Colonic mucosa (tissue), 4 donors: ENCODE measurements at places on chromosomes 12 and 14. TPM values are rescaled to one million over a fixed set of nuclear protein-coding genes. Genes with fewer than 3 reads are reported as not detected.
A peak's percentile ranks its signal among the peaks of the same experiment; 100 is the strongest.

GRCh38 chr12:52581066-52581465 lies 7.4 kb upstream of the KRT74 start:
- DNase-seq = no peak

DNA sequence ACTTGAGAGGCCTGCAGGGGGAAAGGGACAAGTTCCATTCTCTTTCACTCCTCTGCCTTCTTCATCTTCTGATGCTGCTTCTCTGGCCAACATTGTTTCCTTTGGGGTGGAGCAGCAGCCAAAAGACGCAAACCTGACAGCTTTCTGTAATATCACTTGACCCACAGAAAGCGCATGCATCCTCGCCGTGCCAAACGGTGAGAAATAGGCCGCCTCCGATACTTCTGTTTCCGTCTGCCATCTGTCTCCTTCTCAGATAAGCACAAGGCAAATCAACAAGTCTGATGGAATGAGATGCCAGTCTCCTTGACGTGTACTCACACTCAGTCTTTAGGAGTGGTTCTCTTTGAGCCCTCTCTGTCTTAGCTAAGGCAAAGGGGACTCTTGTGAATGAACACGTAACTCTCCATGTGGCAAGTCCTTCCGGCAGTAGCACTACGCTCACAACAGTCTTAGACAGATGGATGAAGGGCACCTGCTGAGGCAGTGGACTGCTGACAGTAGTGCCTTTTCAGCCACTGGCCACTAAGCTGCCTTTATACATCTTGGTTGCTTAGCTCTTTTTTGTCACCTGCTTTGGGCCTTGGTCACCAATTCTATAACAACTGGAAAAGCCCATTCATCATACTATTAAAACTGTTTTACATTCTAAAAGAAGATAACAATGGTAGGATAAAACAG lies 214.1 kb downstream of the FBXL14 start:
- DNase-seq = no peak

Gene VRTN
- 0.30 TPM for total RNA-seq

GRCh38 chr12:62625228-62625627 lies 158.6 kb downstream of the MON2 start:
- DNase-seq = no peak

Gene KLRG1
- total RNA-seq = 0.54 TPM

DNA sequence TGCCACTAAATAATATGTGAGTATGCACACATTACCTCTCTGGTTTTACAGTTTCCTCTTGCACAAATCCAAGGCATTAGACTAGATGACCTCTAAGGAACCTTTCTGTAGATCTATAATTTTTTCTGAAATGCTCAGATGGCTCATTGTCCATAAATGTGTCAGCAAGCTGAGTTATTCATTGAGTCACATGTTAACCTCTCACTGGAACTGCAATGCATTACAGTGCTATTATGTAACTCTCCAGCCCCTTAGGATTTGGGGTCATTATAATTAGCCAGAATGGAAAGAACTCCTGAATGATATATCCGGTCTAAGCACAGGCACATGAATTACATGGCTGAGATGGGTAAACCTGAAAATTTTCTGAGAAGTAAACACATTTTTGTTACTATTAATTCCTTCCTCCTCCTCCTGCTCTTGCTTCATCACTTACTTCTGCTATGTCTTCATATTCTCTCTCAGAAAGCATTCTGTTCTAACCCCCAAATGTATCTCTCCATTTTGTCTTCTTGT lies 20.3 kb upstream of the DRAM1 start:
- no peak for DNase-seq

DNA sequence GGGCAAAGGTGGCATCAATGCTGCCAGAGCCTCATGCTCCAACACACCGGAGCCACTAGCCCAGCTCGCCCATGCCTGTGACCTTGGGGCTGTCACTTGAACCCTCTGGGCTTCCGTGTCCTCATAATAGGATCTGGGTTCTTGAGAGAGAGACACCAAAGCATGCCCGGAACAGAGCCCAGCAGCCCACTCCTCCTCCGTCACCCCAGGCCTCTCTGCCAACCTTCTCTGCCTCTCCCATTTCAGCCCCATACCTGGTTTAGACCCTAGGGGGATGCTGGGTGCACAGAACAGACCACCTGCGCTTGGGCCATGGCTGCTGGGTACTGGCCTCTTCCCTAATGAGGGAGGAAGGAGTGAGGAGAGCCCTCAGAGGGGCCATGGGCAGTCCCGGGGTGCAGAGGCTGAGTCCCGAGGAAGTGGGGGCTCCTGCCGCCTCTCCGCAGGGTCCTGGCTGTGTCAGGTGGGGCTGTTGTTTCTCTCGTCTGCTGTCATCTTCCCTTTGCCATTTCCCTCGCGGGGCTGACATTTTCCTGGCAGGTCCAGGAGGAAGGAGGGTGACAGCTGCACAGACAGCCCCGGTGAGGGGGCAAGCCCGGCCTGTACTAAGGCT lies 172.4 kb upstream of the RTL1 start:
- peak; percentile 5 for DNase-seq

Gene RNASE2
- not detected for total RNA-seq

Gene POTEM
- total RNA-seq = not detected

Gene FLVCR2
- 9.0 TPM for total RNA-seq

Gene IFNG-AS1
- not detected for total RNA-seq

Gene CCDC197
- total RNA-seq = not detected

GRCh38 chr12:109236257-109236656 lies 72.8 kb downstream of the FOXN4 start:
- DNase-seq = no peak

Gene PGF
- total RNA-seq = 0.57 TPM

Gene TESPA1
- 0.82 TPM for total RNA-seq

DNA sequence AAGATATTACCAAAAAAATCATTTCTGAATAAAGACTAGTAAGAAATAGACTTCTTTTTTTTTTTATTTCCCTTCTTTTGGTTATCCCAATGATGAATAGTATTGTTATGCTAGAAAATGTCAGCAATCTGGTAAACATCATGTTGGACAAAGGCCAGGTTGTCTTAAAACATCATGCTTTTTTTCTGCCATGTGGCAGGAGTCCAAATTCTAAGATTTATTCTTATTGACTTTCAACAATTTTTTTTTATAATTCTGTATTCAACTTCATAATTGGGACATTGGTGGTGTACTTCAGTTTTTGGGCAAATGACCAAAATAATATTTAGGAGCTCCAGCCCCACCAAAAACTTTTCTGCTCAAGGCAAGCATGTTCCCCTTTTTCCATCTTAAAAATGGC lies 10.5 kb downstream of the DCN start:
- DNase-seq = no peak

DNA sequence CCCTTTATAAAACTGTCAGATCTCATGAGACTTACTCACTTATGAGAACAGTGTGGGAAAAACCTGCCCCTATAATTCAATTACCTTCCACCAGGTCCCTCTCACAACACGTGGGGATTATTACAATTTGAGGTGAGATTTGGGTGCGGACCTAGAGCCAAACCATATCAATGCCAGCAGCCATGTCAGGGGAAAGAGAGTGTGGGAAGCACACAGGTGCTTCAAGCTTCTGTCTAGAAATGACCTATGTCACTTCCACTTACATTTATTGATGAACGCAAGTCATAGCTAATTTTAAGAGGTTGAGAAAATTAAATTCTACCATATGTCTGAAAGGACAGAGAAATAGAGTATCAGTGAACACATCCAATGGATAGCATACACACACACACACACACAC lies 32.5 kb upstream of the E2F7 start:
- no peak for DNase-seq

GRCh38 chr14:82667006-82667405 lies 1133.4 kb upstream of the SEL1L start:
- DNase-seq = no peak

DNA sequence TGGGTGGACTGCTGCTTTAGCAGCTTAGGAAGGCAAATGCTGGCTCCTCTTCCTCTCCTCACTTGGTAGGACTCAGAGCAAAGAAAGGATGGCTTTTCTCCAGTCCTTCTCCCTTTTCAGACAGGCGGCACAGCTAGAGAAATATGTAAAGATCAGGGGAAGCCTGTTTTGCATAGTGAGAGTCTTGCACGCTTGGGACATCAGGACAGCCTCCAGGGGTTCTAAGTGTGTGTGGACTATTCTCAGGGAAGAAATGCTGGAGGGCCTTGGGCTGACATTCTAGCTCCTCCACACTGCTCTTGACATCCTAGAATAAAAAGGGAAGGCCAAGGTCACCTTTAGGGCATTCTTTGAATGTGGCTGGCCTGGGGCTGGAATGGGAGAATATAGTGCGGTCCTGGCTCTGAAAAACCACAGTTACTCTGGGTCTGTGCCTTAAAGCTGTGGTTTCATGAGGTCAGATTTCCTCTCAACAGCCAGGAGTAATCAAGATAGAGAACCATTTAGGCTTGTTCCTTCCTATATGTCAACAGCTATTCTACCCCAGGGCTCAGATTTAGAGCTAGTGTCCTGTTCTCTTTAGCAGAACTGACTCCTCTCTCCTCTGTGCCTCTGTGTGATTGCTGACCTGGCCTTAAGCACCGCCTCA lies 24.3 kb downstream of the CMA1 start:
- no peak for DNase-seq

- DNase-seq = no peak
These were observed 292.6 kb upstream of the CAND1 start for GRCh38 chr12:66976526-66976925.

Gene SIX4
- 0.27 TPM for total RNA-seq

Gene WIF1
- not detected for total RNA-seq

Gene SLC6A12
- 0.16 TPM for total RNA-seq
